ENCODE measurements at places on chromosomes 16 and 17. TPM values are rescaled to one million over a fixed set of nuclear protein-coding genes. Genes with fewer than 3 reads are reported as not detected.

The BAIAP3 gene
- 1.8 TPM for total RNA-seq

GRCh38 chr16:70468776-70469525, 14.6 kb downstream of the FCSK start:
- H3K27me3 ChIP-seq, result no peaks in the 10 kb centered on the region
- H3K27ac ChIP-seq, result no peak overlapping the region
- DNase-seq, result no peak
- H3K36me3 ChIP-seq, result peaks cover 21% of the 10 kb centered on the region

The NUBP2 gene
- 78.8 TPM for total RNA-seq

GRCh38 chr16:74075393-74075792, 221.2 kb upstream of the PSMD7 start:
- no peak overlapping the region for H3K27ac ChIP-seq
- no peaks in the 10 kb centered on the region for H3K36me3 ChIP-seq
- H3K4me1 ChIP-seq, result no peaks in the 10 kb centered on the region
- no peak overlapping the region for H3K4me3 ChIP-seq

- H3K27me3 ChIP-seq, result peaks cover 43% of the 10 kb centered on the region
- no peak overlapping the region for H3K4me3 ChIP-seq
- no peaks in the 10 kb centered on the region for H3K4me1 ChIP-seq
- H3K36me3 ChIP-seq, result no peaks in the 10 kb centered on the region
- DNase-seq, result peak; percentile 49
- no peak overlapping the region for H3K27ac ChIP-seq
Observed at GRCh38 chr16:86919578-86920305, 341.4 kb downstream of the FOXL1 start.

GRCh38 chr17:77325577-77326075, 184.9 kb downstream of the SEC14L1 start:
- no peak overlapping the region for H3K4me3 ChIP-seq
- no peaks in the 10 kb centered on the region for H3K36me3 ChIP-seq
- no peaks in the 10 kb centered on the region for H3K4me1 ChIP-seq

- DNase-seq, result peak; percentile 80
- H3K27ac ChIP-seq, result peak overlapping the region; percentile 58
- H3K4me3 ChIP-seq, result no peak overlapping the region
- no peaks in the 10 kb centered on the region for H3K27me3 ChIP-seq
- peaks cover 24% of the 10 kb centered on the region for H3K4me1 ChIP-seq
- no peaks in the 10 kb centered on the region for H3K36me3 ChIP-seq
Observed at GRCh38 chr17:9072696-9073339, 51.5 kb downstream of the NTN1 start.

DNA sequence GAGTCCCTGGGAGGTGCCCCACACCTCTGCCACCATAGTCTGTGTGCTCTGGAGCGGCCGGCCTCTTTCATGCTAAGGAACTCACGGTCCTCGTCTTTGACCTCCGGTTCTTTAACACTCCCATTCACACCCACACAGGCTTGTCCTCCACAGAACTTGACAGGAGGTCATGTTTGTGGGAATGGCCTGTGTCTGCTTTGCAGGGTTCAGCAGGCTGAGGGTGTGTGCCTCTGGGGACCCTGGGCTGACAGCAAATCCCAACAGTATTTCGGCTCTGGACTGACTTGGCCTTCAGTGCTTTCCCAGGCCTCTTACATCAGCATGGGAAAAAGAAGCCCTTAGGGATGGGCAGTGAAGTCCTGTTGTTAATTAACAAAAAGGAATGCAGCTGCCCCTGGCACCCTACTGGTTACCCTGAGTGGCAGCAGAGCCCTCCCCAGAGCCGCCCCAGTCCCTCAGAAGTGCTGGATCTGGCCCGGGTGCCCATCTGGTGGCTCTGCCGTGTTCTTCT, 35.4 kb upstream of the ADORA2B start:
- H3K27ac ChIP-seq, result no peak overlapping the region
- H3K27me3 ChIP-seq, result no peaks in the 10 kb centered on the region
- no peaks in the 10 kb centered on the region for H3K4me1 ChIP-seq
- DNase-seq, result no peak

GRCh38 chr17:80236911-80237310, 16.7 kb downstream of the SLC26A11 start:
- no peaks in the 10 kb centered on the region for H3K27me3 ChIP-seq
- no peaks in the 10 kb centered on the region for H3K4me1 ChIP-seq
- H3K27ac ChIP-seq, result no peak overlapping the region
- DNase-seq, result no peak

GRCh38 chr16:84484579-84485254, 19.7 kb downstream of the MEAK7 start:
- DNase-seq, result no peak
- no peaks in the 10 kb centered on the region for H3K27me3 ChIP-seq
- H3K36me3 ChIP-seq, result peaks cover 73% of the 10 kb centered on the region
- no peak overlapping the region for H3K27ac ChIP-seq

- peak; percentile 59 for DNase-seq
- no peaks in the 10 kb centered on the region for H3K27me3 ChIP-seq
- peak overlapping the region; percentile 89 for H3K27ac ChIP-seq
- no peaks in the 10 kb centered on the region for H3K36me3 ChIP-seq
Observed at GRCh38 chr16:75106351-75107274, 10.0 kb downstream of the LDHD start.

The CPHXL2 gene
- total RNA-seq, result not detected

GRCh38 chr17:68878226-68878885, 76.8 kb downstream of the ABCA8 start:
- H3K4me3 ChIP-seq, result no peak overlapping the region
- H3K27ac ChIP-seq, result no peak overlapping the region
- DNase-seq, result no peak
- H3K27me3 ChIP-seq, result no peaks in the 10 kb centered on the region

The ATP2C2 gene
- total RNA-seq, result 2.5 TPM

GRCh38 chr17:76527430-76528111, 9.9 kb downstream of the CYGB start:
- H3K36me3 ChIP-seq, result no peaks in the 10 kb centered on the region
- H3K4me3 ChIP-seq, result peak overlapping the region; percentile 1
- DNase-seq, result peak; percentile 91
- H3K27me3 ChIP-seq, result peaks cover 9% of the 10 kb centered on the region
- peaks cover 52% of the 10 kb centered on the region for H3K4me1 ChIP-seq

The MGAT5B gene
- 0.27 TPM for total RNA-seq

GRCh38 chr17:51703361-51704341, 443.3 kb downstream of the UTP18 start:
- H3K27ac ChIP-seq, result peak overlapping the region; percentile 27
- H3K27me3 ChIP-seq, result no peaks in the 10 kb centered on the region
- H3K4me3 ChIP-seq, result no peak overlapping the region
- no peak for DNase-seq
- H3K4me1 ChIP-seq, result no peaks in the 10 kb centered on the region

DNA sequence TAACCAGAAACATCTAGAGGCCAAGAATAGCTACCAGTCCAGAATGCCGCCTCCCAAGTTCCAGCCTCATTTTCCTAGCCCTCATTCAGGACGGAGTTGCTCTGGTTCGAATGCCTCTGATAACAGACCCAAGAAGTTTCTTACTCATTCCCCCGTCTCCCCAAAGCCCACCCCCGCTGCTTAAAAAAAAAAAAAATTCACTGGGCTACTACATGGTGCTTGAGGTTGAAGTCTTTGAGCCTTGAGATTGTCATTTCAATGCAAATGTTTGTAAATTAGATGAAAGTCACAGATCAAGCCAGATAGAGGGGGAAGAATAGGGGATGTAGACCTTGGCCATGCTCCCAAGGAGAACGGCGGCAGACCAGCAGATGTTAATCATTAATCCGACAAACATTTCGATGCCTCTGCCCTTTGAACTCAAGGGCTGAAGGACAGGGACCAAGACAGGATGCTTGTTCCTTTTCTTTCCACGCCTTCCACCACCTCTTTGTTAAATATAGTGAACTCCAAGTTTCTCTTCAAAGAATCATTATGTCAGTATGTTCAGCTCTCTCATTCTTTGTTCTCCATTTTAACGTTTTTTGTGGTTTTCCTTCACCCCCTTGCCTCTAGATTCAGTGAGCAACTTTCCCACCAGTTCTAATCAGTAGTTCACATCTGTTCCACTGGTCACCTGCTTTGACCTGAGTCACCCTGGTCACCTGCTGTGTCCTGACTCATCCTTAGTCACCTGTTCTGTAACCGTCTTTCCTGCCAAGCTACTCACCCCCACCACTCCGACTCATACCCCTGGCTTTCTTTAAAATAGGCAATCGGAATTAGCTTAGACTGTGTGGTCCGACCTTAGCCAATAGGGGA, 190.3 kb downstream of the CPPED1 start:
- no peaks in the 10 kb centered on the region for H3K36me3 ChIP-seq

GRCh38 chr16:66121466-66121865, 245.0 kb upstream of the CDH5 start:
- no peak overlapping the region for H3K4me3 ChIP-seq
- no peaks in the 10 kb centered on the region for H3K27me3 ChIP-seq
- H3K27ac ChIP-seq, result no peak overlapping the region
- no peaks in the 10 kb centered on the region for H3K4me1 ChIP-seq
- H3K36me3 ChIP-seq, result no peaks in the 10 kb centered on the region

- no peaks in the 10 kb centered on the region for H3K36me3 ChIP-seq
- no peak for DNase-seq
- peaks cover 16% of the 10 kb centered on the region for H3K4me1 ChIP-seq
- H3K27ac ChIP-seq, result no peak overlapping the region
- H3K27me3 ChIP-seq, result no peaks in the 10 kb centered on the region
- H3K4me3 ChIP-seq, result no peak overlapping the region
Observed at GRCh38 chr17:50240851-50241250, 33.4 kb upstream of the TMEM92 start.

DNA sequence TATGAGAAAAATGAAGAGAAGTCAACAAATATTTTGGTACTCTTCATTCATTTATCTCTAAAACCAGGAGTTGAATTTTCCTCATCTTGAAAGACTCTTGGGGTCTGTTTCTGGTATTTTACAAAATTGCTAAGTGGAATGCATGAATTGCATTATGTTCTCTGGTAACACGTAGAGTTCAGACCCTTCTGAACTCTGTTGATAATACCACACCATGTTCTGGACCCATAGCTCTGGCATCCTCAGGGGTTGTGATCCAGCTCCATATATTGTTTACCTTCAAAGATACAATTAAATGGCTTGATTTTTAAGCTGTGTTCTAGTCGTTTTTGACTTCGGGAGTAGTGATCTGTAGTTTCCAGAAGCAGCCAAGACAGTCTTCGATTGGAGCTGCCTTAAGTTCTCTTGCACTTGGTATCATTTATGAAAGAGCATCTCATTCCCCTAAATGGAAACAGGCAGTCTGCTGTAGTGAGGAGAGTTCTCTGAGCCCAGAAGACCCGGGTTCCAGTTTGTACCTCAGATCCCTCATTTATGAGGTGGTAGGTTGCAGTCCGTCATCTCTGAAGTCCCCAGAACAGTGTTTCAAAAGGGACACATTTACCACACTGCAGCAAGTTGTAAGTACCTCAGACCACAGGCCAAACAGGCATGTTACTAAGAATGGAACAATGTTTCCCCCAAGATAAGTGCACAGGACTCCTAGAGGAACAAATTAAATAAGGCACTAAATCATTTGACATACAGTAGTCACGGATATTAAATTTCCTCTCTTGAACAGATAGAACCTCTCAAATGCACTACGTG, 9.6 kb downstream of the PSMD7 start:
- peaks cover 65% of the 10 kb centered on the region for H3K36me3 ChIP-seq
- DNase-seq, result no peak
- H3K27ac ChIP-seq, result no peak overlapping the region
- no peaks in the 10 kb centered on the region for H3K4me1 ChIP-seq

DNA sequence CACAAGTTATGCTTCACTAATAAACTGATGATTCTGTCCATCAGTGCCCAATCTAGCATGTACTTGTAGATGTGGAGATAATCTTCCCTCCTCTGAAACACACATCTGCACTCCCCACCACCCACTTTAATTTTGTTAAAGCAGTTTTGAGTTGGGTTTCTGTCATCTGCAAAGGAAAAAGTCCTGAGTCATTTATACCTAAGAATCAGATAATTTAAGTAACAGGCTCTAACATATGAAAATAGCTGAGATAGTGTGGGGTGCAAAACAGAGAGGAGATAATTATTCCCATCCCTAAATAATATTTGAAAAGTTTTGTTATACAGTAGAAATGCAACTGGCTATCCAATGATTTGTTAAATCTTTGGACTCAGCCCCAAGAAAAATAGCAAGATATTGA, 67.7 kb upstream of the ALOX12 start:
- H3K27ac ChIP-seq, result no peak overlapping the region
- H3K4me1 ChIP-seq, result no peaks in the 10 kb centered on the region
- no peaks in the 10 kb centered on the region for H3K36me3 ChIP-seq
- H3K4me3 ChIP-seq, result no peak overlapping the region

All from sigmoid colon (tissue), 7 donors.